ENCODE measurements at places on chromosomes 12 and 14.
A peak's percentile ranks its signal among the peaks of the same experiment; 100 is the strongest.

GRCh38 chr14:95895720-95896119 lies 19.1 kb downstream of the TUNAR start:
- DNase-seq: no peak

DNA sequence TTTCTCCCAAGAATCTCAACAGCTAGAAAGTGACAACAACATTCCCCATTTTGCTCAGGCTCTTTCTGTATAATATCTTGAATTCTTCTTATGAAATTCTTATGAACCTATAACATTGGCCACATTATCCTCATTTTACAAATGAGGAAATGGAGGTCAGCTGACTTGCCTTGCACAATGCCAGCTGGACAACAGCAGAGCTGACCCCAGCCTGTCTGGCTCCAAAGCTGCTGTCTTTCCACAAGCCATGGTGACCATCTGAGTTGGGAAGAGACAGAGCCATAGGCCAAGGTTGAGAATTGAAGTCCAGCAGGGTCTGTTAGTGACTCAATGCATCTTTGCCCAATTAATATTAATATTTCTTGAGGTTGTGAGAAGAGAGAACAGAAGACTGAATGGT lies 87.3 kb downstream of the KSR2 start:
- DNase-seq: no peak

GRCh38 chr14:55123101-55123500 lies 6.0 kb upstream of the LGALS3 start:
- DNase-seq: peak; percentile 95

- no peak for DNase-seq
Observed at GRCh38 chr14:74605531-74606223, 6.4 kb downstream of the LTBP2 start.

DNA sequence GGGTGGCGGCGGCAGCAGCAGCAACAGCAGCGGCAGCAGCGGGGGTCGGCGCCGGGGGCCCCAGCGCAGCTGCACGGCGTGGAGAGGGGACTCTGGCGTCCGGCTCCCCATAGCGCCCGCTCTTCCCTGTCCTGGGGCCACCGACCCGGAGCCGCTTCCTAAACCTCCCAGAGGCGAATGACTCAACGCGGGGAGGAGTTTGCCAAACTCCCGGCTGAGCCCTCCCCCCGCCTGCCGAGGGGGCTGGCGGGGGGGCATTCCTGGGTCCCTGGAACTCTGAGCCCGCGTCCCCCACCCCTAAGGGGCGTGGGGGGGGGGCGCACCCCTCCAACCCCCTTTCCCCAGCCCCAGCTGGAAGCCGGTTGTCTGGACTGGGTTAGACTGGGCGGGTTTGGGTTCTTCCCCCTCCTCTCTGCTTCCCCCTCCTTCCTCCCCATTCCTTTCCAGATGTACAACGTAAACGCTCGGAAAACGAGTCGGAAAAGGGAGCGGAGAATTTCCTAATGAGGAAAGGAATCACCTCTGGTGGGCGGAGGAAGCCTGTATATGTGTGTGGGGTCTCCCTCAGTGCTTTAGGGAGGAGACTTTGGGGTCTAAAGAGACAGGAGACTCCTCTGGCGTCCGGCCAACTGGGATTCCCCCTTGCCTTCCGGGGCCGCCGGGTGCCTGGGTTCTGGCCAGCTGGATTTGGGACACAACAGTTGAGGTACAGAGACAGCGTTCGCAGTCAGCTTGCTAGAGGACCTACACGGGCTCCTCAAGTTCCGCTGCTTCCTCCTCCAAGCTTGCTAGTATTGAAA lies at the start of gene ITGA5:
ITGA5 (minus strand) TSS at position 179 of the 800 bp plus-strand sequence; CDS start at position 111, 68 bp downstream.
- peak; percentile 60 for DNase-seq

DNA sequence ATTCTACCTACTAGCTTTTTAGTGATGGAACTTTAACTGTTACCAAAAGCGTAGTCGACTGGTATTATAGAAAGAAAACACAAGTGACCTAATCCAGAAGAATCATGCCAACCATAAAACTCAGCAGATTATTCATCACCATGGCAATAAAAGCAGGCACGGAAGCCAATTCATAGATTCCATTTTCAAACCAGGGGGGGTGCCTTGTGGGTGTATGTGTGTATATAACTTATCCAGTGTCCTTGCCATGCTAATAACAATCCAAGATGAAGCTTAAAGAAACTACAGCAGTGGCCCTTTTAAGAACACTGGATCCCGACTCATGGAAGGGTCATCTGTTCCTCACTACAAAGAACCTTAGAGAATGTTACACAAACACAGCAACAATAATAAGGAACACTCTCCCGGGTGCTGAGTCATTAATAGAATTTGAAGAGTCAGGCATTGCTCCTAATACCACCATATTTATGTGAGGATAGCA lies 61.0 kb downstream of the EPS8 start:
- peak; percentile 83 for DNase-seq

- no peak for DNase-seq
Observed at GRCh38 chr14:92942136-92942535, 19.2 kb downstream of the CHGA start.

DNA sequence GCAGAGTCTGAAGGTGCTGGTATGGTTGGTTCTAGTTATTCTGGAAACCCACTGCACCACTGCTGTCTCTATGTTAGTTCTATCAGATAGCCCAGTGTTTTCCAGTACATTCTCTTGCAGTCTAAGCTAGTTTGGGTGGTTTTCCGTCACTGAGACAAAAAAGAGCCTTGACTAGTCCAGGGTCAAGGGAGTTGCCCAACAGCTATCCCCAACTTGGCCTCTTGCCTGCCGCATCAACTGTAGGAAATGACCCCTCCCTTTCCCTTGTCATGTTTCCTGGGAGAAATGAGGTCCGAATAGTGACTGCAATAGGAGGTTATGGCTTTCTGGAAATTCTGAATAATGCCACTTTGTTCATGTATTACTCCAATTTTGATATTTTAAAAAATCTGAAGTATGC lies 160.4 kb downstream of the EFCAB11 start:
- DNase-seq: no peak
